BJ (cell line): ENCODE measurements at places on chromosomes 3 and 15.

DNA sequence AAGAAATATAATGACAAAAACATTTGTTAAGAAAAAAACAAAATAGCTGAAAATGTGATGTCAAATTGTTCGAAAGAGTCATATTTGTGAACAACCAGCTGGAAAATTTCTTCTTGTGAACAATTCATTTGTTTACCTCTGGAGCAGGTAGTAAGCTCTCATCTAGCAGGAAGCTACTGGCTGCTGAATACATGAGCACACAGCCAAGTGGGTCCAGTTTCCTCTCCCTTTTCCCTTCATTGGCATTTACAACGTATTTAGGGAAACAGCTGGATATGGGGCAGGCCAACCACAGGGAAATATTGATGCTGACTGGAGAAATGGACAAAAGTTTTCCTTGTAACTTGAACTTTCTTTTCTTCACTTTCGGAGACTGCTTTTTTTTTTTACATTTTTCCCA, 1354.7 kb upstream of the EPHA6 start:
- no peak for DNase-seq

- DNase-seq: no peak
Observed at GRCh38 chr3:2567451-2567850, 468.8 kb downstream of the CNTN4 start.

DNA sequence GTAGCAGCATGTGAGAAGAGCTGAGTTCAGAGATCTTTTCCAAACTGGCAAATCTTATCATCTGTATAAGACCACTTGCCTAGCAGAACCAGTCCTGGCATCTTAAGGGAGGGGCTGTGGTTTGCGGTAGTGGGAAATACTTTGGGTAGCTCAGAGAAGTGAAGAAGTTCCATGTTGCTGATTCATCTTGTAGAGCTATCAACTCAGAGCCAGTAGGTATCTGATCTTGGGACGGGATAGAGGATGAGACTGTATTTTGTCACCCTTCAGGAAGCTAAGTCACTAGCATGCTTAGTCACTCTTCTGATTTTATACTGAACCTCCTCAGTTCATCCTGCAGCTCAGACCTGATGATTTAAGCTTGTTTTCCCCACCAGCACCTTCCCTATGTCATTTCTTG, 211.4 kb downstream of the NR1D2 start:
- peak; percentile 62 for DNase-seq

DNA sequence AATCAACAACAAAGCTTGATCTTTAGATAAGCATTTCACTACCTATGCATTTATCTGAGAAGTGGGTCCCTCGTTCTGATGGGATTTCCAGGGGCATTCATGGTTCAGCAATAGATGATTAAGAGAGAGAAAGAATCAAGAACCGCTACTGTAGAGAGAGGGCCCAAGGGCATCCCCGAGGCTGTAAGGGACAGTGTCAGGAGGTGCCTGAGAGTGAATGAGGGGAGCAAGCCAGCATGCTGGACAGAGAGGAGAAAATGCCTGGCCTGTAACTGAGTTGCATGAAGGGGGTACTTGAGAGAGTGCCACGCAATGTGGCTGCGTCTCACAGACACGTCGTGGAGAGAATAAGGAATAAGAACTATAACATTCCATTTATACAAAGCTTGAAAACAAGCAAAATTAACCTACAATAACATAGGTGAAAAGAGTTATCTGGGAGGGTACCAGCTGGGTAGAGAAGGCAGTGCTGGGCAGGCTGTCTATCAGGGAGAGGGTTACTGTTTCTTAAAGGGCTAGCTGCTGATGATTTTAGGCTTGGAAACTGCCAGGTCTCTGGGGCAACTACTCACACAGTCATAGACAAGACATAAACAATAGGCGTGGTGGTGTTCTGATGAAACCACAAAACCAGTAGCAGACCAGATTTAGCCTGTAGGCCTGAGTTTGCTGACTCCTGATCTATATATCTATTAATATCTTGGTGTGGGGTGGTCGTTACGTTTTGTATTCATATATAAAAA, 374.6 kb upstream of the CFAP20DC start:
- peak; percentile 35 for DNase-seq

- no peak for DNase-seq
Observed at GRCh38 chr3:122886251-122886650, 91.4 kb downstream of the SLC49A4 start.

DNA sequence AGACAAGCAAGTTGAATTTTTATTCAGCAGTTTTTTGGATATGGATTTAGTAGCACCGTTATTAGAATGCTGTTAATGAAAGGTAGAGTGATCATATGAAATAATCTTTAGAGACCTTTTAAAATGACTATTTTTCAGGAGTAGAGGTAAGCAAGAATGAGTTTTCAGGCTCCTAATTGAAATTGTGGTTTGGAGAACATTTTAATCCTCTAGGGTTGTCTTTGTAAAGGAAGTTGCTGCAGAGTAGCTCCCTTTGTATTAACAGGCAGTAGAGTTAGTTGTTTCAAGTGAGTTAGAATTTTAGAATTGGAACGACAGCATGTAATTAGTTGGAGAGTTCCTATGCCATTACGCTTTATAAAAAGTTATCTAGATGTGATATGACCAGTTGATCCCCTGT, 27.2 kb upstream of the EDEM1 start:
- no peak for DNase-seq

DNA sequence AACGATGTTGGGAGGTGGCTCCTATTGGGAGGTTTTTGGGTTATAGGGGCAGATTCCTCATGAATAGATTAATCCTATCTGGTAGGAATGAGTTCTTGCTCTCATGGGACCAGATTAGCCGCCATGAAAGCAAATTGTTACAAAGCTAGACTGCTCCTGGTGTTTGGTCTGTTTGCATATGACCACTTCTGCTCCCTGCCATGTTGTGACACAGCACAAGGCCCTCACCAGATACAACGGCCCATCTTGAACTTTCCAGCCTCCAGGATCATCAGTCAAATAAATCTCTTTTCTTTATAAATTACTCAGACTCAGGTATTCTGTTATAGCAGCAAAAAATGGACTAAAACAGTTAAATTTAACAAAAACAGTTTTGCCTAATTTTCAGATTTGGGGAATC, 34.4 kb downstream of the TRIM42 start:
- DNase-seq: no peak

GRCh38 chr3:16484216-16484615, 29.3 kb downstream of the RFTN1 start:
- DNase-seq: peak; percentile 99

- no peak for DNase-seq
Observed at GRCh38 chr15:63411866-63412265, 30.2 kb upstream of the CA12 start.

DNA sequence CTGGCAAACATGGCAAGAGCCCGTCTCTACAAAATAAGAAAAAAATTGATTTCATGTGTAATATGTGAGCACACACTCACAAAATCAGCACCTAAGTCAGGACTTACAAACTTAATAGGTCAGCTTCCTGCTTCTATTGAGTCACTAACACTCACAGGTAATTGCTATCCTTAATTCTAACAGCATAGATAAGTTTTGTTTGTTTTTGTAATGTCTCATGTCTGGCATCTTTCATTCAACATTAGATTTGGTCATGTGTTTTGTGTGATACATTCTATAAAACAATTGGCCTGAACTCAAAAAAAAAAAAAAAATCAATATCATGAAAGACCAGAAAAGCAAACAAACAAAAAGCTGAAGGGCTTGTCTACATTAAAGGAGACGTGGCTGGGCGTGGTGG, 564.7 kb downstream of the AGBL1 start:
- DNase-seq: no peak

DNA sequence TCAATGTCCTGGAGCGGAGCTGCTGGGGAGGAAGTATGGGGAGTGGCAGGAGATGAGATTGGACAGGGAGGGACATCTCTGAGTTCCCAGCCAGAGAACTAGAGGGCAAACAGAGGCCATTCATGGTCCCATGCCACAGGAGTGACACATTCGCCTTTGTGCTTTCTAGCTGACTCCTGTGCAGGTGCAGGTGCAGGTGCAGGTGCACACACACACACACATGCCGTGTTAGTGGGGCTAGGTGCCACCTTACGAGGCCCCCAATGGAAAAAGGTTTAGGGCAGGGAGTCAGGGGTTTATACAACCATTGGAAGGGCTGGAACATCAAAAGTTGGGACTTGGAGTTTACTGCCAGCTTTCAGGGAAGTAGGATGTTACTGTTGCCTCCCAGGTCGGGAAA, 52.0 kb downstream of the TPRA1 start:
- no peak for DNase-seq

DNA sequence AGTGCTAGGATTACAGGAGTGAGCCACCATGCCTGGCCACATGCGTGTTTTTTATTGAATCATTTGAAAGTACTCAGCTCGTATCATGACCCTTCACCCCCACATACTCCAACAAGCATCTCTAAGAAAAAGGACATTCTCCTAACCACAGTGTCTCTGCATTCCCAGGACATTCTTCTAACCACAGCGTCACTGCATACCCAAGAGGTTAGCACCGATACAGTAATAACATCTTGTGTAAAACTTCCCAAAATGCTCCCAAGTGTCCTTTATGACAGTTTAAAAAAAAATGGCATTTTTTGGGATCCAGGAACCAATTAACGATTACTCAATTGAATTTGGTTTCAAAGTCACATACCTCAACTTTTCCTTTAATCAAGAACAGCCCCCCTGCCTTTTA, 39.6 kb downstream of the FLNB start:
- peak; percentile 87 for DNase-seq

GRCh38 chr3:139771331-139771730, 93.6 kb upstream of the NMNAT3 start:
- DNase-seq: no peak

- DNase-seq: no peak
Observed at GRCh38 chr3:14614862-14615261, 36.7 kb upstream of the CCDC174 start.

DNA sequence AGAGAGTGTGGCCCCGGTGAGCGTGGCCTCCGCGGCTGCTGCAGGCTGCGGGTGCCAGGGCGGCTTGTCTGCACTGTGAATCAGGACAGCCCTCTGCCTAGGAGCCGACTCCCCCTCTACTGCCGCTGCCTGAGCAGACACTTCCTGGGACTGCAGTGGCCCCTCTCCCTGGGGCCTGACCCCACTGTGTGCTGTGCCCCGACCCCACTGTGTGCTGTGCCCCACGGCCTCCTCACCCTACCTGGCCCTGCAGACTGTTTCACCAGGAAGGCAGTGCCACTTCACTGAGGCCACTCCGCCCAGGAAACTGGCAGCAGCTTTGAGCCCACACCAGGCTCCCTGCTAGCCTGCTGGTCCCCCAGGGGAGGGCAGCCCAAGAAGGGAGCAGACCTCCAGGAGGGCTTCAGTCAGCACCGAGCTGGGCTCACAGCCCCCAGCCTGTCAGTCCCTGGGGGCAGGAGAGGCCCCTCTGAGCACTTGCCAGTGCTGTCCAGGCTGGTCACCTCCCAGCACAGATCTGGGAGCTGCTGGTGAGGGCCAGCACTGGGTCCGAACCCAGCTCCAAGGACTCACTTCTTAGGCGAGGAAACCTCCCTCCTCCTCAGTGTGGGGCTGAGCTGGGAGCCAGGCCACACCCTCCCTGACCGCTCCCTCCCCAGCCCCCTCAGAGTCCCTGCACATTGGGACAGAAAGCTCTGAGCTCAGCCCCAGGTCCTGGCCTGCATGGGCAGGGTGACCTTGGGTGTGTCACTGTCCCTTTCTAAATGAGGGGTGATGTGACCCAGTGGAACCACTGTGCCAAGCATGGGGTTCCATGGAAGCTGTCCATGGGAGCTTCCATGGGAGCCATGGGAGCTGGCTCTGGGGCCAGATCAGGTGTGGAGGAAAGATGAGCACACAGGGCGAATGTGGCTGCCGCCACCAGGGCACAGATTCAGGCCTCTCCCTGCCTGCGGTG, 56.8 kb downstream of the DNAJB8 start:
- no peak for DNase-seq

GRCh38 chr3:43783987-43784639, 93.4 kb downstream of the ABHD5 start:
- no peak for DNase-seq

DNA sequence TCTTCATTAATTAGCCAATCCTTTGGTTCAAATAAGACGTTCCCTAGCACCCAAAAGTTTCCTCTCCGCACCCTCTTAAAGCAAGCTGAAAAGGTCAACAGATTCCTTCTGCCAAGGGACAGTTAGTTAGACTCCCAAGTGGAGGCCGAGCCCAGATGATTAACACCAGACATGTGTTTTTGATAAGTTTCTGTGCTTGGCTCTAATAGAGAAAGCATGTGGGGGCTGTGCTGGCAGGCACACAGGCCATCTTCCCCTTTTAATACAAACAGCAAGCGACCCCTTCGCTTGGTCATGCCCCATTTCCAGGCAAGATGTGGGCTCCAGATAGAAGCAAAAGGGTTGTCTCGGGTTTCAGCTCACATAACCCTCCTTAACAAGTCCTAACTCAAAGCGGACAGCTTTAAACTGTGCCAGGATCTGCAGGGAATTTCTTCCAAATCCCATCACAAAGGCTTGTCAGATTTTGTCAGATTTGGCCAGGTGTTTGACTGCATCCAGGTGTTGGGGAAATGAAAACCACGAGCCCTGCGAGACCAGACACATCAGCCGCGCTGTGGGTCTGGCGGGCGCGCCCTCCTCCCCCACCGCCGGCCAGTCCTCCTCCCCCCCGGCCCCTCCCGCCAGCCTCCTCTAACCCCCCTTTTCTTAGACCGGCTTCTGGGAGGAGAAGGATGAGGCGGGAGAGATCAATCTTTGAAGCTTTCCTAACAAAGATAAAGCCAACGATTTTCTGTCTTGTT, 3.3 kb downstream of the HES1 start:
- peak; percentile 62 for DNase-seq

DNA sequence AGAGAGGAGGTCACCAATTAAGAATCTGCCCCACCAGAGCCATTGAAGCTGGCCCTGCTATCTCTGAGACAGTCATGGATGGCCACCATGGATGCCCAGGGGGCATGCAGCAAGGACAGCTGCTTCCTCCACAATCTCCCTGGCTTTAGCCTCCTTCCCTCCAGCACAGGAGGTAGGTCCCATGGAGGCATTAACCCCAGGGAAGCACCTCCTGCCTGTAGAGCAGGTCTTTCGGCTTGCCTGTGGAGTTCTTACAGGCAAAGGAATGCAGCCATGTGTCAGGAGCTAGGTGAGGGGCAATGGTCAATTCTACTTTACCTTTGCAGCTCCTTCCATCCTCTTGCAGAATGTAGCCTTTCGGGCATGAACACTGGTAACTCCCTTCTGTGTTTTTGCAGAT, 93.8 kb downstream of the DUT start:
- DNase-seq: no peak

DNA sequence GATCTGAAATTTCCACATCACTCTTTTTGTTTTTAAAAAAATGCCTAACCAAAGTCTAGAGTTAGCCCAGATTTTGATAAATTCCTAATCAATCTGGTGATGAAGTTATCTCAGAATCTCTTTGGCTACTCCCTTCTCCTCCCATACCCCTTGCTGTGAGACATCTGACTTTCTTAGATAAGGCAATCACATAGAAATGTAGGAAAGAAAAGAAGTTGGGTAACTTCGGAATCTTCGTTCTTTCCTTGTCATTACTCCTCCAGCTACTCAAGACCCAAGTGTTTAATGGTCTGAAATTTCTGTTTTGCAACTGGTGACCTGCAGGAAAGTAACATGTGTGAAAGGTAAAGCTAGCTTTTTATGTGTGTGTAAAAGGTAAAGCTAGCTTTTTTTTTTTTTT, 37.8 kb downstream of the MYL3 start:
- no peak for DNase-seq
